ENCODE measurements at places on chromosomes 5 and 9.

- no peak for DNase-seq
Observed at GRCh38 chr5:179217956-179218942, 127.0 kb downstream of the ADAMTS2 start.

DNA sequence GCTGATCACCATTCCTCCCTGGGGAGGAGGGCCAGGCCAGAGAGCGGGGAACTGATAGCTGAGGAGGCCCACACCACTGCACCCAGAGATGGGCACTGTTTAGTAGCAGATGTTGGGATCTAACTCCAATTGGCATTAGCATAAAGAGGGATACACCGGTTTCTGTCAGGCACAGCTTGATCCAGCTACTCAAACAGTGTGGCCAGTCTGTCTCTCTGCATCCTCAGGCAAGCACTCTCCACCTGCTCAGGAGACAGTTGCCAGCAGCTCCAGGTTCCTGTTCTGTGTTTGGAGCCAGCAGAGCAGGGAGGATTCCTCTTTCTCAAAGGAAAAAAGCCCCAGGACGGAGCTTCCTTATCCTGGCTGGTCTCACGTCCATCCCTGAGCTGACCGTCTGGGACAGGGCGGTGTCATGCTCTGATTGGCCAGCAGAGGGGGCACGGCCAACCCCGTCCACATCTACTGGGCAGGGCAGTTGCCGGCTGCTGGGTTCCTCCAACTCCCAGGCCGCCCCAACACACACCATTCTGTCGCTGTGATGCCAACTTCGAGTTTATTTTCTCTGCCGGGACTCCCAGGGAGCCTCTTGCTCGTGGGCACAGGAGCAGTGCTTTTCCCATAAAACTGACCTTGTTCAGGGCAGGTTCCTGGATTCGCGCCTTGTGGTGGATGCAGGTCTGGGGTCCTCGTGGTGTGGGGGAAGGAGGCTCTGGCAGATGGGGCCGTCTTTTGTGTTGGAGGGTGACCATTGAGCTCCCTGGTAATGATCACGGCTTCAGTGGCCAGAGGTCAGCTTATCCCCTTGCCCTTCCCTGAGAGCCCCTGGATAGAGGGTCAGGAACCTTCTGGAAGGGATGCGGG is 47.9 kb downstream of the COL5A1 start:
- no peak for DNase-seq

GRCh38 chr5:119341452-119342349 is 14.1 kb upstream of the TNFAIP8 start:
- DNase-seq, result no peak

- DNase-seq, result no peak
Observed at GRCh38 chr9:10168241-10168640, 444.6 kb downstream of the PTPRD start.

- no peak for DNase-seq
Observed at GRCh38 chr9:134283692-134284265, 42.5 kb upstream of the RXRA start.

DNA sequence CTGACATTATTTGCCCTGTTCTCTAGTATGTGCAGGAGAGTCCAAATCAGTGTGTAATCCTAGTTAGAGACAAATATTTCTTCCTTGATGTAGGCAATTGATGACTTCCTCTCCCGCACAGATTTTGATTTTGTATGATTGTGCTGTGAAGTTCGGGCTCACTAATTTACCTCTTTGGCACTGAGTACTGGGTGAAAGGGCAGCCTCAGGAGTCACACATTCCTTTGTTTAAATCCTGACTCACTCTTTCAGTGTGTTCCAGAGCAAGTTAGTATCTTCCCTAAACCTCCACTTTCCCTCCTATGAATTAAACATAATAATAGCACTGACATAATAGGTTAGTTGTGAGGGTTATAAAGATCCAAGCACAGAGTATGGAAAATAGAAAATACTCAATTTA is 269.7 kb downstream of the ISL1 start:
- no peak for DNase-seq

Data from activated CD4-positive, alpha-beta T cell treated with anti-CD3 and anti-CD28 coated beads for 1 hour (primary cell).